ENCODE measurements at places on chromosomes 2 and 18.

DNA sequence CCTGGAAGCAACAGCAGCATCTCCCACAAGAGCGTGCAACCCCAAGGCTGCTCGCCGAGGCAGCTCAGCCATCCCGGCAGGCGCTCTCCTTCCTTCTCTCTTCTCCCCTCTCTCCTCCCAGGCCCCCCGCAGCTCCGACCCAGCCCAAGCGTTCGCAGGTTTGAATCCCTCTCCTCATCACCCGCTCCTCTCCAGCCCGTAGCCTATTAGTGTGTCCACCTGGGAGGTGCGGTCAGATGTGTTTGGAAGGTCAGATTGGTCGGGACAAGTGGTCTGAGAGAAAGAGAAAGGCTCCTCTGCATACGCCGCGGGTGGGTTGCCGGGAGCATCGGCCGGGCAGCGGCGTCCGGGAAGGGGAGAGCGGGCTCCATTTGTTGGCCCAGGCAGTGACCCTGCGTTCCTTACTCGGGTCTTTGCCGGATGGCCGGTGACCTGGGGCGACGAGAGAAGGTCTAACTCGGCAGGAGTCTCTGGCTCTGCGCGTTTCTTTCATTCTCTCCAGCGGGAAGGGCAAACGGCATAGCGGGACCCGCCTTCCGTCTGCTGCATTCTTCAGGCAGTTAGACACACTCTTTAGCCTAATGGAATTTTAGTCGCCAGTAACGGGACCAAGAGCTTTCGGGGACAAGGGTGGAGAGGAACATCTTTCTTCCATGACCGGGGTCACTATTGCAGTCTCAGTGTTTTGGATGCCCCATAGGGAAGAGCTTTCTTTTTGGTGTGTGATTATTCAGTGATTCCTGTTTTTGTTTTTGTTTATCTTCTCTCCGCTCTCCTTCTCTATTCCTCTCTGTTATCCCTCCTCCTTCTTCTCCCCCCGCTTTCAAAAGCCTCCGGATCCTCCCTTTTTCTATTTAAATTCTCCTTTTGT lies 1.1 kb upstream of the TMEFF2 start:
- DNase-seq, result no peak

- no peak for DNase-seq
Measured at GRCh38 chr18:22964116-22964515, 31.0 kb downstream of the RBBP8 start.

- no peak for DNase-seq
Measured at GRCh38 chr2:45776160-45776955, 124.9 kb downstream of the PRKCE start.

DNA sequence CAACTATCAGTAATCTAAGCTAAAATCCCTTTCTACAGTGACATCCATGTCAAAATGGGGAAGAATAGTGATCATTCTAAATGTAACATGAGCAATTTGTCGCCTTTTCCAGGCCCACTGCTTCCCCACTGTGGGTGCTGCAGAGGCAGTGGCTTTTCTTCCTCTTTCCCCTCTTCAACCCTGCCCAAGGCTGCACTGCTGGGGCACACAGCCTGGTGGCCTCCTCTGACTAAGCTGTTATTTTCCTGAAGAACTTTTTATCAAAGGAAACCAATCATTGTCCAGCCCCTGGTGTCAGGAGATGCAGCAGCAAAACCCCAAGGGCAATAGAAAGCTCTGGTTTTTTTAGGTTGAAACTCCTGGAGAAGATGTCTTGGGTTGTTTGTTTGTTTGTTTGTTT lies 117.6 kb upstream of the KLF7 start:
- no peak for DNase-seq

DNA sequence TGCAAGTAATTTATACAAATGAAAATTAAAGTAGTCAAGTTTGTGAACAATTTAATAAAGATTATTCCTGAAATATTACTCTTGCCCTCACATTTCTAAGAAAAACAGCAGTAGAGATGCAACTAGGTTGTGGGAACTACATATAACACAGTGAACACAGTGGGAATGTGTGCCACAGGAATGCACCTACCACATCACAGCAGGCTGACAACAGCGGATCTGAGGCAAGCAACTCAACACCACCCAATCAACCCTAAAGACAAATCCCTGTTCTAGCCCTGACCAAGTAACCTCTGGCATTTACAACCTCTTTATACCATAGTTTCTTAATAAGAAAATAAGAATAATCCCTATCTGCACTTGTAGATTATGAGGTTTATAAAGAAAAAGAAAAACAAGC lies 23.4 kb downstream of the MBOAT2 start:
- no peak for DNase-seq

GRCh38 chr2:168712053-168712452 lies 90.4 kb upstream of the NOSTRIN start:
- no peak for DNase-seq

DNA sequence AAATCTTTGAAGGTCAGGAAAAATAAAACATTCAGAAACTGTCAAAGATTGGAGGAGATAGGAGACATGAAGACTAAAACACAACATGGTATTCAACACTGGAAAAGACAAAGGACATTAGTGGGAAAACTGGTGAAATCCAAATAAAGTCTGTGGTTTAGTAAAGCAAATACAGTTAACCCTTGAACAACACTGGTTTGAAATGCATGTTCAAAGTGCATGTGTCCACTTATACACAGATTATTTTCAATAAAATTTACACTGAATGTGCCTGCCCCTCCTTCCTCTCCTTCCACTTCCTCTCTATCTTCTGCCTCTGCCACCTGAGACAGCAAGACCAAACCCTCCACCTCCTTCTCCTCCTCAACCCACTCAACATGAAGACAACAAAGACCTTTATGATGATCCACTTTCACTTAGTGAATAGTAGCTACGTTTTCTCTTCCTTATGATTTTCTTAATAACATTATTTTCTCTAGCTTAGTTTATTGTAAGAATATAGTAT lies 14.5 kb downstream of the OLA1 start:
- DNase-seq, result no peak

GRCh38 chr2:153431114-153431513 lies 47.4 kb downstream of the RPRM start:
- DNase-seq, result no peak

DNA sequence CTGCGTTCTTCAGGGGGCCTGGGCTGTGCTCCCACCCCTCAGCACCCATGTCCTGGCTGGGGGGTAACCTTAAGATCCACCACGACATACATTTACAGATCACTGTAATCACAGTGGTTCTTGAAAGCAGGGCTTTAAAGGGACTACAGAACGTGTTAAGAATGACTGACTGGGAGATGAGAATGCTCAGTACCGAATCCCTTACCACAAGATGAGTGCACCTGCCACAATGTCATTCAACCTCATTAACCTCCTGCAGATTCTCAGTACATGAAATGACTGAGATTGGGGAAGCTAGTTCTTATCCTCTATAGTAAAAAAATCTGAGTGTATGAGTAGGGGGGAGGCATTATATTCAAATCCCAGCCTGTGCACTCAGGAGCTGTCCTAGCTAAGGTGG lies 10.5 kb upstream of the PIEZO2 start:
- no peak for DNase-seq

DNA sequence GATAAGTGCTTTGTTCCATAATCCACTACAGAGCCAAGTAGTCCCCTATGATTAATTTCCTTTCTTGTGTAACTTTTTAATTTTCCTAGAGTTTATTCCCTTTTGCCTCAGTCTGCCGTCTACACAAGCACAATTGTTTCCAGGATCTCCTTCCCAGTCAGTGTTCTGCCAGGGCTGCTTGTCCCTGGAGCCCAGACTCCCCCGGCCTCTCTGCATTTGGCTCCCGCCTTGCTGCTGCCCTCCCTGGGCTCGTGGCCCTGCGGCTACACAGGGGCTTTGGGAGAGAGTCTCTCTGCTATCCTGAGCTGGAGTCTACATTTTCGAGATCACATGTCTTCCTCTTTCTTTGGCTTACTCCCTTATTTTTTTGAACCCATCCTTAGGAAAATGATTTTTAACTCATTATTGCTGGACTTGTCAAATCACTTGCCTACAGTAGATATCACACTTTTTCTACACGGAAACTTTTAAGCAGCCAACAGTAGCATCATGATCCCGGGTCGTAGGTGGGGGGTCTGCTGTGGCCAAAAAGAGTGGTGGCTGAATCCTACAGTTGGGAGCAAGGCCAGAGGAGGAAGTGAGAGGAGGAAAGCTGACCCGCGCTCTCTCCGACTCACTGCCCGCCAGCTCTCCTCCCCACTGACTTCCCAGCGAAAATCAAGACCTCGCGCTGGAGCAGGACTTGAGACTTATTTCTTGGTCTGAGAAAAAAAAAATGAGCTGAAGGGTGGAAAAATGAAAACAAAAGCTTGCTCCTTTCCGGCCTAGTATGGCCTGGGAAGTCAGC lies 9.4 kb downstream of the FBLN7 start:
- DNase-seq, result no peak

DNA sequence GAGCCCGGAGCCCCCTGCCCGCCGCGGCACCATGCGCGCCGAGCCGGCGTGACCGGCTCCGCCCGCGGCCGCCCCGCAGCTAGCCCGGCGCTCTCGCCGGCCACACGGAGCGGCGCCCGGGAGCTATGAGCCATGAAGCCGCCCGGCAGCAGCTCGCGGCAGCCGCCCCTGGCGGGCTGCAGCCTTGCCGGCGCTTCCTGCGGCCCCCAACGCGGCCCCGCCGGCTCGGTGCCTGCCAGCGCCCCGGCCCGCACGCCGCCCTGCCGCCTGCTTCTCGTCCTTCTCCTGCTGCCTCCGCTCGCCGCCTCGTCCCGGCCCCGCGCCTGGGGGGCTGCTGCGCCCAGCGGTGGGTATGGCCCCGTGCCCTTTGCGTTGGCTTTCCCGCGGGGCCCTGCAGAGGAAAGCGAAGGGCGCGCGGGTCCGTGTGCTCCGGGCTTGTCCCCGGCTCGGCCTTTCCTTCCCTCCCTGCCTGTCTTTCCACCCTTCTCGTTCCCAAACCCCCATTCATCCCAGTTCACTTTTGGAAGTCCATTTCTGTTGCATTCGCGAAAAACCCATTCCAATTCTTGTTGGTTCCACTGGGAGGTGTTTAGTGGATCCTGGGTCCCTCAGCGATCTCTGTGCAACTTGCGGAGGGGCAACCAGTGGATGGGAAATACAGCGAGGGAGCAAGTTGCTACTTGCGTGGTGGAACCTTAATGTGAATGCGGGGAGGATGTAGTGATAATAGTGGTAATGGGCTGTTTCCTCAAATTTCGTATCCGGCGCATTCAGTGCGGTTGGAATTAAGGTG lies 599 bp downstream of the ADAM23 start:
- no peak for DNase-seq
